Heart right ventricle (tissue), 16 donors: ENCODE measurements at places on chromosomes 2 and 18.

GRCh38 chr18:59650266-59650820, 46.9 kb downstream of the CCBE1 start:
- no peak overlapping the region for H3K27ac ChIP-seq
- no peaks in the 10 kb centered on the region for H3K27me3 ChIP-seq
- DNase-seq = no peak
- no peaks in the 10 kb centered on the region for H3K36me3 ChIP-seq
- no peaks in the 10 kb centered on the region for H3K4me1 ChIP-seq
- no peak overlapping the region for H3K4me3 ChIP-seq

DNA sequence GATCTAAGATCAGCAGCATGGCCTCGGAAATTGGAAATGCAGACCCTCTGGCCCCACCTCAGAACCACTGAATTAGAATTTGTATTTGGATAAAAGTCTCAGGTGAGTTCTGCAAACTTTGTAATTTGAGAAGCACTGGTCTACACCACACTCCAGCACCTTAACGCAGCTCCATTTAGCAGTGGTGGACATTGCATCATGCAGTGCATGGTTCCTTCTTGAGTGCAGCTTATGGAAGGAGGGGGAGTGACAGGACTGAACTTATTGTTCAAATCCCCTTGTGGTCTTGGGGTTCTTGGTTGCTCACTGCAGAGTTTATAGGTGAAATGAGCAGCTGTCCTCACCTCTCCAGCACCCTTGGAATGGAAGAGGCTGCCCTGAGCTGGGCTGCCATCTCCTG, 17.4 kb upstream of the STEAP3 start:
- H3K27me3 ChIP-seq = no peaks in the 10 kb centered on the region
- no peak for DNase-seq

- peaks cover 27% of the 10 kb centered on the region for H3K4me1 ChIP-seq
- H3K36me3 ChIP-seq = no peaks in the 10 kb centered on the region
- H3K27me3 ChIP-seq = no peaks in the 10 kb centered on the region
- no peak overlapping the region for H3K27ac ChIP-seq
- DNase-seq = no peak
Measured at GRCh38 chr2:61967262-61967661, 61.8 kb downstream of the COMMD1 start.

GRCh38 chr2:206881708-206882410, 57.5 kb upstream of the CPO start:
- no peaks in the 10 kb centered on the region for H3K36me3 ChIP-seq
- no peak overlapping the region for H3K27ac ChIP-seq
- H3K4me3 ChIP-seq = peak overlapping the region; percentile 19
- H3K27me3 ChIP-seq = no peaks in the 10 kb centered on the region

DNA sequence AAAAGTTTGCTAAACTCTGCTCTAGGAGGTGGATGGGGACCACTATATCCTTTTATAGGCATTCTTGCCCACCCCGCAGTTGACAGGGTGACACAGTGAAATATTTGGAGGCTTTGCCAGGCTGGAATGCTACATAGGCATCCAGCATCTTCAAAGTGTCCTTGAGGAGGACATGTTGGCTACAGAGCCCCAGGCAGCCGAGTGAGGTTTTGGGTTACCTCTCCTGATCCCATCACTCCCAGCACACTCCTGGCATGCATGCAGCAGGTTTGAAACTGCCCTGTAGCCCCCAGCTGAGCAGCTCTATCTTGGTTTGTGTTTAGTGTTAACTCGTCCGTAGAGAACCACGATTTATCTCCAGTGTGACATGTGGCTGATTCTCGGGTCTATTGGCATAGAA, 7.3 kb downstream of the FOSL2 start:
- peak overlapping the region; percentile 49 for H3K27ac ChIP-seq
- H3K27me3 ChIP-seq = no peaks in the 10 kb centered on the region
- H3K4me3 ChIP-seq = no peak overlapping the region
- peaks cover 82% of the 10 kb centered on the region for H3K36me3 ChIP-seq
- H3K4me1 ChIP-seq = peaks cover 93% of the 10 kb centered on the region

- no peaks in the 10 kb centered on the region for H3K36me3 ChIP-seq
- H3K27ac ChIP-seq = no peak overlapping the region
Measured at GRCh38 chr2:79573895-79574674, 61.2 kb downstream of the CTNNA2 start.

DNA sequence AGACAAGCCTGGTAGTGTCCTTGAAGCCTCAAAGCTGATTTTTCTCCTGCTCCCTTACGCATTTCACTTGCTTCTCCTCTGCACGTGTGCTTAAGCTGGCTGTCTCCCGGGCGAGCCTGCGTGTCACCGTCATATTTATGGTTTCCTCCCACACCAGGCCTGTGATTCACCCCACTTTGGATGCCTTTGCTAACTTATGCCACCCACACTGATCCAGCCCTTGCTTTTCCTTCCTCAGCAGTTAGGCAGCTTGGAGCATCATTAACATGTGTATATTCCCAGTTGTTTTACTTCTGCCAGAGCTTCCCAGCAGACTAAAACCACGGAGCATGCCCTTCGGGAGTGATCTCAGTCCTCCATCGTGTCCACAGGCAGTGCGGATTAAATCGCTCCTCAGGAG, 2.2 kb downstream of the ST3GAL5 start:
- no peaks in the 10 kb centered on the region for H3K27me3 ChIP-seq
- DNase-seq = peak; percentile 32
- peaks cover 3% of the 10 kb centered on the region for H3K4me1 ChIP-seq

GRCh38 chr18:67864677-67865340, 348.3 kb upstream of the DSEL start:
- no peaks in the 10 kb centered on the region for H3K27me3 ChIP-seq
- no peak overlapping the region for H3K27ac ChIP-seq
- H3K36me3 ChIP-seq = no peaks in the 10 kb centered on the region
- no peak overlapping the region for H3K4me3 ChIP-seq
- DNase-seq = no peak
- no peaks in the 10 kb centered on the region for H3K4me1 ChIP-seq

DNA sequence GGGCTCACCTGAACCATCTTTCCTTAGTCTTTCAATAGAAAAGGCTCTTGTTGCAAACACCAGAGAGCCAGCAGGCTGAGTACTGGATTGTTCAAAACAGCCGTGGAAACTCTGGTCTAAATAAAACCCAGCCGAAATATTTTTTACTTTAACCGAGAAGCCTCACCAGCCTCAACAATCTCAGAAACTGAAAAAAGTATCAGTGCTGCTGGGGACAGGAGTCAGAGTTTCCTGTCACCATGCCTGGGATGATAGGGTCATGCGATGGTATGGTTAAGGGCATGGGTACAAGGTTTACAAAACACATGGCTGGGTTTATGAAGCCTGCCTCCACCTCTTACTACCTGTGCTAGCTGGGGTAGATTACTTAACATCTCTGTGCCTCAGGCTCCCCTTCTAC, 55.3 kb upstream of the FZD7 start:
- no peak overlapping the region for H3K27ac ChIP-seq
- H3K36me3 ChIP-seq = no peaks in the 10 kb centered on the region
- peaks cover 8% of the 10 kb centered on the region for H3K4me1 ChIP-seq
- H3K4me3 ChIP-seq = no peak overlapping the region
